ENCODE measurements at places on chromosomes 2 and 18.

GRCh38 chr2:228545041-228545747 is 363.7 kb upstream of the SPHKAP start:
- DNase-seq: no peak

- no peak for DNase-seq
Measured at GRCh38 chr2:14626873-14627272, 5.6 kb upstream of the LRATD1 start.

DNA sequence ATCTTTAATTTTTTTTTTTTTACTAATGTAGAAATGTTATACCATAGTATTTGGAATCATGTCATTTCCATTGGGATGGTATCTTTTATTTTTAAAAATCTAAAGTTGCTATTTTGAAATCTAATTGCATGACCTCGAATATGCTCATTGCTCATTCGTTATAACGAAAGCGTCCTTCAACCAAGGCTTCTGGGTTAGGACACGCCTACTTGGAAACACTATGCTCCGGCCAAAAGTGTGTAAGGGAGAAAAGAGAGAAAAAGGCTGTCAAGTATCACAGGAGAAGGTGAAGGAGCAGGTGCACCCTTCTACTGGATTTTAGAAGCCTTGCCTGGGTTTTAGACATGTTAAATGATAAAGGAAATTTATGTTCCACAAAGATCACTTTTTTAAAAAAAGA is 465.9 kb upstream of the ID2 start:
- DNase-seq: no peak

DNA sequence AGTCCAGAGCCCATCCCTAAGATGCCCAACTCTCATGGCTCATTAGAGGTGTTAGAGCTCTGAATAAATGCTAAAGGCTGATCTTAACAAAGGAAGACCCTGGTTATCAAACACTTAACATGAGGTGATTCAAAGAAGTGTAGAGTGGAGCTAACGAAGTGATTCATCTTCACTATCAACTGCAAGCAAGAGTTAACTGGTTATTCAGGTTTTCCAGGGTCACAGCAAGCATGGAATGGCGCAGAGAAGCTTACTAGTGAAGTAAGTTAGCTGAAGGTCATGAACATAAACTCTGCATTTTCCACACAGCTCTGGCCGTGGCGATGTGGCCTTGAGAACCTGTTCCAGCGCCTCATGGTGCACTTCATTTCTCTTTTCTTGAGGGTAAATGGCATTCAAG is 17.0 kb downstream of the RND3 start:
- DNase-seq: no peak

- DNase-seq: no peak
Measured at GRCh38 chr2:171279983-171280790, 119.5 kb upstream of the TLK1 start.

GRCh38 chr2:185782223-185782769 is 43.7 kb downstream of the FSIP2 start:
- no peak for DNase-seq

DNA sequence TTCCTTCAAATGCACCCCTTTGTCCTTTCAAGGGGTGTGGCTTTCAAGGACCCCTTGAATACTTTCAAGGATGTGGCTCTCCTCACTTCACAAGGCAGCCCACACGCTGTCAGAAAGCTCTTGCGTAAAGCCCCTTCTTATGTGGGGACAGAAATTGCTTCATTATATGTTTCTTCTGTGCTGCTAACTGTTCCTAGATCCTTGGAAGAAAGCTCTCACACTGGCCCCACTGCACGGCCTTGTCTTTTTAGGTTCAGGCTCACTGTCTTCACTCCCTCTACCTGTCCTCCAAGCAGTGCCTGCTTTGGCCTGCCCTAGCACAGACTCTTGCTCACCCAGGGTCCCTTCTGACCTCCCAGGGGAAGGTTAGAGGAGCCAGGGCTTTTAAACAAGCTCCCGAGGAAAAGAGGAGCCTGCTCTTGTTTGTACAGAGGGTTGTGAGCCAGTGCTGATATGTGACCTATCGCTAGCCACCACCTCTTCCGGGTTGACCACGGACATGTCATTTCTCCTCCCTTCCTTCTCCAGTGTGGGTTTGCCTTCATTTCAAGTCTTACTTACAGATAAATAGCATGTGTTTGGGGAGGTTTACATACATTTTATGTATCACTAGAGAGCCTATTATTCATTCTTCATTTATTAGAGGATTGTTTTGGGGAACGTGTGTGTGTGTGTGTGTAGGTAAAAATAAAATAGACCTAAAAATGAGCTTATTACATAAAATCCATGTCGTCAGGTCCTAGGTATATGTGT is 94.7 kb downstream of the RTN4 start:
- DNase-seq: no peak

DNA sequence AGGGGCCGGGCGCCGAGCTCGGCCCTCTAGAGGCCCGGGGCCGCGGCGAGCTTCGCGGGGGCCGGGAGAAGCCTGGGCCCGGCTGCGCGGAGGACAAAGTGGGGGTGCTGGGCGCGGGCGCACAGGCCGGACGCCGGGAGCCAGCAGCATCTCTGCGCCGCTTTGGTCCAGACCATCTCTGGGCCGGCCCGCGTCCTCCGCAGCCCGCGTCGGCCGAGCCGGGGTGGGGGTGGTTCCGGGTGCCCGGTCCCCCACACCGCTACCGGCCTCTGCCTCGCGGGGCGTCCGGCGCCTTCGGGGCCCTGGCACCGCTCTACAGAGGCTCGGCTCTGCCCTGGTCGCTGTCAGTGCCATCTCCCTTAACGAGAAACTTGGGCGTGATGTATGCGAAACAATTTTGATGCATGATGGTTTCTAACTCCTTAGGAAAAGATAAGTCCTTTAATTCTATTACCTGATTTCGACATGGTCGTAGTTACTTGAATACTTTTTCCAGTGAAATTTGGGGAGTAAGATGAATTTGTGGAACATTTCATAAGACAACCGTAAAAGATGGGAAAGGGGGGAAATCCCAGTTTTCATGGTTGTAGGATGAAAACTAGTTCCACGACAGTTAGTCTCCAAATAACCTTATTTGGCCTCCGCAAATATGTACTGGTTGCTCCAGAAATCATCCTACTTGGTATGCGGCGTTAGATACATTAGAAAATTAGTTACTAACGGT is 562 bp downstream of the TWSG1 start:
- peak; percentile 7 for DNase-seq

DNA sequence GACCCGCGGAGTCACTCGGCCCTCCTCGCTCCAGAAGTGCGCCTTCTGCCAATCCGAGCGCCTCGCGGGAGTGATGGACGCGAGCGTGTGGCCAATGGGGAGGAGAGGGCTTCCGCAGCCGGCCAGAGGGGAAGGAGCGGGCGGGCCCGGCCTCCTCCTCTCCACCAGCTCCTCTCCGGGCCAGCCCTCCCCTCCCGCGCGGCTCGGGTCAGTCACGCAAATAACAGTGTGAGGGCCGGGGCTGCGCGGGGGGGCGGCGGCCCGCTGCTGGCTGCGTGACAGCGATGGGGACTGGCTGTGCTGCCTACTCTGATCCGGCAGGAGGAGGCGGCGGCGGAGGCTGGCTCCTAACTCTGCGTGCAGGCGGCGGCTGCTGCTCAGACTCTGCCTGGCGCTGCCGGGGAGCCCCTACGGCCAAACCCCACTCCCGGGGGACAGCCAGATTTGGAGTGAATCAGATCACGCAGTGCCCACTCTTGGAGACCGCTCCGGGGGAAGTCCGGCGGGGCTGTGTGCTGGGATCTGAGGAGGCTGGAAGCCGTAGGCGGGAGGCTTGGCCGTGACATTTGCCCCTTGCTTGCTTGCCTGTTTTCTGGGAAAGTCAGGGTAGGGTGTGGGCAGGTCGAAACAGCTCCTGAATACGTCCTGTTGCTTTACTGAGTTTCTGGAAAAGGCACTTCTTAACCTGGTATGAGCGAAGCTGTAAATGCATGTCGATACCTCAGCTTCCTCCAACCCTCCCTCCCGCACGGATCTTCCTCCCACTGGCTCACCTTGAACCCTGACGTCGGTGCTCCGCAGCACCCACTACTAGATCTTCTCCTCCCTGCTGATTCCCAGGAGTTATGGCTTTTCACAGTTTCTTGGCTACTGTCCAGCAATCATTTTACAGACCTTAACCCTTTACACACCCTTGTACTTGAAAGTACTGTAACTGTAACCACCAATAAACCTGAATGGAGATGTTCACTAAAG is 97.9 kb upstream of the SERTAD2 start:
- no peak for DNase-seq

DNA sequence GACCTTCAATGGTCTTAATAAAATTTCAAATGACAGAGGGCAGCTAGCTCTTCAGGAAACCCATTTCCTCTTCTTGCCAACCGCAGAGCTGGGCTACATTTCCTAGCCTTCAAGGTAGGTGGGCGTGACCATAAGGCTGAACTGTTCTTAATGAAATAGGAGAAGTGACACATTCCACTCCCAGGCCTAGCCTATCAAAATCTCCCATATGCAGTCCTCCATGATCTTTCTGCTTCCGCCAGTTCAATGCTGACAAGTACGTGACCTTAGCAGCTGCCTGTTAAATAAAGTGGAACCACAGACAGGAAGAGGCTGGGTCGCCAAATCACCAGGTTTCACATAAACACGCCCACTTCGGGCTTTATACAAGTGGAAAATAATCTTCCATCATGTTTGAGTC is 13.2 kb downstream of the SERPINE2 start:
- peak; percentile 9 for DNase-seq

- no peak for DNase-seq
Measured at GRCh38 chr18:47118981-47119380, 31.3 kb downstream of the HDHD2 start.

DNA sequence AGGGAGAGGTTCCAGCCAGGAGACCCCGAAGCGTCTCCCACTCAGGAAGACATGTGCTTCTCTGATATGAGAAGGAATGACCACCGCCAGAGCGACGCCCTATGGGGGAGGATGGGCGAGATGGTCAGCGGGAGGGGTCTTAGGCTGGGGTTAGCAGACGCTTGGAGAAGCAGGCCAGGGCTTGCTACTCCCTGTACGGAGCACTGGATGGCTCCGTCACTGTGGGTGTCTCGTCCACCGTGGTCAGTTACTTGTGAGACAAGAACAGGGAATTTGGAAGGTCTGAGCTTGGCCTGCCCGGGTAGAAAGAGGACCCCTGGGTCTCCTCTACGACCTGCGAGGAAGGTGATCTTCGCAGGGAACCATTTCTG is 39.8 kb downstream of the TMEM18 start:
- no peak for DNase-seq

GRCh38 chr2:217290467-217290866 is 430.6 kb upstream of the TNP1 start:
- DNase-seq: no peak
